H9 (cell line): ENCODE measurements at places on chromosomes 5 and 9. TPM values are rescaled to one million over a fixed set of nuclear protein-coding genes. Genes with fewer than 3 reads are reported as not detected.

The HRH2 gene
- 3.3 and 3.6 TPM in 2 replicates for total RNA-seq

The SH2D3C gene
- 1.3 and 1.7 TPM in 2 replicates for total RNA-seq

DNA sequence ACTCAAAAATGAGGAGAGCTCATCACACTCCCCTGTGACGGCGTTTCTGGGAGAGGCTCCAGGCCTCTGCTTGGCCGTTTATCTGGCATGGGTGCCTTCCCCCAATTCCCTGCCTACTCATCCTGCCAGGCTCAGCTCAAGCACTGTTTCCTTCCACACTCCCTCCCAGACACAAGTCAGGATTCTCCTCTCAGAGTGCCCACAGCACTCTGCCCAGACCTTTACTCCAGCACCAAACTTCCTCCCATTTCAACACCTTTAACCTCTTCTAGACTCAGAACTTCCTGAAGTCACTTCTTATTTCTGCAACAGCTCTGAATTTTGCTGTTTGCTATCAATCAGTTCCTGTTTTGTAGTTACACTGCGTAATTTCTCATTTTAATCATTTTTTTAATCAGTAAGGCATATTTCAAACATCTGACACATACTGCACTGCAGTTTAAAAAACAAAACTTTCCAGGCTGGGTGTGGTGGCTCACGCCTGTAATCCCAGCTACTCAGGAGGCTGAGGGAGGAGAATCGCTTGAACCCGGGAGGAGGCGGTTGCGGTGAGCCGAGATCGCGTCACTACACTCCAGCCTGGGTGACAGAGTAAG lies 16.0 kb downstream of the TRMO start:
- DNase-seq: no peak

DNA sequence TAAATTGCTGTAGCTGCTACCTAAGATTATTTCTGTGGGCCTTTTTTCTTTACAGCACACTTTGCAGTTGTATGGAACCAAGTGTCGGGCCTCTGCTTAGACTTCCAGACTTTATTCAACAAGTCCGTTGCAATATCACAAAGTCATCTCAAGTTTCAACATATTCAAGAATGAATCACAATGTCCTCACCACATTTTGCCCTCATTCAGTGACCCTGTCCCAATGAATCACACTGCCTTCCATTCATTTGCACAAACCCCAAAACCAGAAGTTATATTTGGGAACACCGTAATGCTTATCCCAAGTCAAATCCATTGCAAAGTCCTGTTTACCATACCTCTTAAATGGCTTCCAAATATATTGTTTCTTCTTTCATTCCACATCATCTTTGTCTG lies 439.6 kb downstream of the CSNK1G3 start:
- DNase-seq: no peak

The FBP1 gene
- 1.9 and 2.2 TPM in 2 replicates for total RNA-seq
